ENCODE measurements at places on chromosomes 16 and 17.

DNA sequence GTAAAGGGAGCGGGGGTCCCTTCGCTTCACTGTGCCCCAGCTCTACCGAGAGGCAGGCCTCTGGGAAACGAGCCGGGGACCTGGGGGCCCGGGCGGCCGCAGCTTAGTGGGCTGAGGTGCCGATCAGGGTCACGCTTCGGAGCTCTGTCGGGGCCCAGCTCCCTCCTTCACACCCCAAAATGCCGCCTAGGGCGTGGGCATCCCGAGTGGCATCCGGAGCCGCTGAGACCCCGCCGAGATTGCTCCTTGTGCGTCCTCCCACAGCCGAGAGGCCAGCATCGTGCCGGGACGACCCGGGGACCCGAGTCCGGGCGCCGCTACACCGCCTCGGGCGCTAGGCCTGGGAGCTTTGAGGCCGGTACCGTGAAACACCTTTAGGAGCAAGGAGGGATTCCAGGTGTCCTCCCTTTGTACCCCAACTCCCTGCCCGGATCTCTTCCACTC, 1.3 kb downstream of the SALL1 start:
- no peak for DNase-seq

GRCh38 chr17:45414990-45415881, 17.4 kb downstream of the ARHGAP27 start:
- DNase-seq: no peak

- no peak for DNase-seq
These were observed 2.2 kb upstream of the TOX3 start for GRCh38 chr16:52549011-52549692.

- no peak for DNase-seq
These were observed 16.4 kb upstream of the RBFOX3 start for GRCh38 chr17:79627184-79627765.

- DNase-seq: no peak
These were observed 210.6 kb downstream of the MAP2K4 start for GRCh38 chr17:12231355-12231682.

GRCh38 chr16:86459266-86459665, 51.1 kb upstream of the FOXF1 start:
- no peak for DNase-seq

DNA sequence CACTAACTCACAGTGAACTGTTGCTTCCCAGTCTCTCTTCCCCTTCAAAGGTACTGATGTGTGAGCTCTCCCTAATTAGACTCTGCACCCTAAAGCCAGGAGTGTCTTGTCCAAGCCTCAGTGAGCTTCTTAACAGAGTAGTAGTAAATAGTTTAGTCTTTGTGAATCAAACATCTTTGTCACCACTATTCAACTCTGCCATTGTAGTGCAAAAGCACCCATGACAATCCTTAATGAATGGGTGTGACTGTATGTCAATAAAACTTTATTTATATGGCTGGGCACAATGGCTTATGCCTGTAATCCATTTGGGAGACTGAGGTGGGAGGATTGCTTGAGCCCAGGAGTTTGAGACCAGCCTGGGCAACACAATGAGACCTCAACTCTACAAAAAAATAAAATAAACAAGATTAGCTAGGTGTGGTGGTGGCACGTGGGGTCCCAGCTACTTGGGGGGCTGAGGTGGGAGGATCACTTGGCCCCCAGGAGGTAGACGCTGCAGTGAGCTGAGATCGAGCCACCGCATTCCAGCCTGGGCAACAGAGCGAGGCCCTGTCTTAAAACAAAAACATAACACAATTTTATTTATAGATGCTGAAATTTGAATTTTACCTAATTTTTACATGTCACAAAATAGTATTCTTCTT, 45.5 kb upstream of the TNRC6A start:
- no peak for DNase-seq

DNA sequence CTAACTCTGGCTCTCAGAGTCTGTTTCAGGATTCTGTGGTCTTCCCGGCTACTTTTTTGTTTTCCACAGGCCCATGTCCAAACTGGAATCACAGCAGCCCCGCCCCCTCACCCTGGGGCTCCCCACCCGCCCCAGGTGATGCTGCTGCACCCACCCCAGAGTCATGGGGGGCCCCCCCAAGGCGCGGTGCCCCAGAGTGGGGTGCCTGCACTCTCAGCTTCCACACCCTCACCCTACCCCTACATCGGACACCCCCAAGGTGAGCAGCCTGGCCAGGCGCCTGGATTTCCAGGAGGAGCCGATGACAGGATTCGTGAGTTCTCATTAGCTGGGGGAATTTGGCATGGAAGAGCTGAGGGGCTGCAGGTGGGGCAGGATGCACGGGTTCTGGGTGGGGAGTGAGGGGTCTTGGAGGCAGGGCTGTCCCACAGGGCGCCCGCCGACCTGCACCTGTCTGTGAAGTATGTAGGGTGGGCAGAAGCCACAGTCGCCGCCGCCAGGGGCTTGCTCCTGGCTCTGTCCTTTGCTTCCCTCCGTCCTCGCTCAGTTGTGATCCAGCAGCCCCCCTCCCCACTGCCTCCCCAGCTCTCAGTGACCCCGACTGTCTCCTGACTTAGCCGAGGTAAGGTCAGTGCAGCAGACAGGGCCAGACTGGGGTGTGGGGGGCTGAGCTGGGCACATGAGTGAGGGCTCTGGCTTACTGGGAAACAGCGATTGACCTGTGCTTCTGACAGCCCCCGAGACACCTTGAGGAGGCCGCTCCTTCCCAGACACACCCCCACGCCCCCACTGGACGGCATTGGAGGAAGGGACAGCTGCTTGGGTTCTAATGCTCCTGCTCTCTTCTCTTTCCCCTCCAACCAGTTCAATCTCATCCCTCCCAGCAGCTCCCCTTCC, 10.0 kb downstream of the TUFM start:
- no peak for DNase-seq

DNA sequence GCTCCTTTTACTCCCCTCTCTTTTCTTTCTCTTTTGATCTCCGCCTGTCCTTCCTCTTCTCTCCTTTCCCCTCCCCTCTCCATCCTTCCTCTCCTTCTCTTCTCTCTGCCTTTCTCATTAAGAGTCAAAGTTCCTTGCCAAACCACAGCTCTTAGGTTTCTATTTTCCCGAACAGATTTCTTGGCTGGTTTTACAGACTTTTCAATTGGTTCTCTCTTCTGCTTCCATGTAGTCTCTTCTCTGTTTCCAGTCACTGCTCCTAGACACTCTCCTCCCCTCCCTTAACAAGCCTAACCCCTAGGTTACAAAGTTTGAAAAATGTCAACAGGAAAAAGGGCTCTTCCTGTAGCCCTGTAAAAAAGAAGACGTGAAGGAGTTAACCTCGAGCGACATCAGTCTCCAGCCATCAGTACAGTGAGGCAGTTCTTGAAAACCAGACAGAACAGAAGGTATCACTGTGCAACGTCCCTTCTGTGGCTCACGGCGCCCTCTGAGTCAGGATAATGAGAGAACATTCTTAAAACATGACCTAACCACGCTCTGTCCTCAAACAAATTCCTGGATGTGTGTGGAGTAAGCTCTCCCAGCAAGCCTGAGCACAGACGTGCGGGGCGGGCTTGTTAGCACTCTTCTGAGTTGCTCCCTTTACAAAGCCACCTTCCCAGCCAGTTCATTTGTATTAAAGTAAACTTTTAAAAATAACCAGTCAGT, 11.6 kb upstream of the MARCHF10 start:
- no peak for DNase-seq

DNA sequence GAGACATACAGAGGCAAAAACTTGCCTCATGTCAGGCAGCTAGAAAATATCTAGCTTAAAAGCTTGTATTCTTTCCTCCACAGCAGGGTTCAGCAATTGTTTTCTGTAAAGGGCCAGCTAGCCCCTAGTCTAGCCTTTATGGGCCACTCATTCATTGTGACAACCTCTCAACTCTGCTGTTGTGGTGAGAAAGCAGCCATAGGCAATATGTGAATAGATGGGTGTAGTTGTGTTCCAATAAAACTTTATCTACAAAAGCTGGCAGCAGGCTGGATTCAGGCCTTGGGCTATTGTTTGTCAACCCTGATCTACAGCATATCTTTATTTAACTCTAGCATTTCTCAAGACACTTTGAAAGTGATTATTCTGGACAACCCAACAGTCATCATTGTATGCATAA, 46.4 kb upstream of the CDYL2 start:
- DNase-seq: no peak

DNA sequence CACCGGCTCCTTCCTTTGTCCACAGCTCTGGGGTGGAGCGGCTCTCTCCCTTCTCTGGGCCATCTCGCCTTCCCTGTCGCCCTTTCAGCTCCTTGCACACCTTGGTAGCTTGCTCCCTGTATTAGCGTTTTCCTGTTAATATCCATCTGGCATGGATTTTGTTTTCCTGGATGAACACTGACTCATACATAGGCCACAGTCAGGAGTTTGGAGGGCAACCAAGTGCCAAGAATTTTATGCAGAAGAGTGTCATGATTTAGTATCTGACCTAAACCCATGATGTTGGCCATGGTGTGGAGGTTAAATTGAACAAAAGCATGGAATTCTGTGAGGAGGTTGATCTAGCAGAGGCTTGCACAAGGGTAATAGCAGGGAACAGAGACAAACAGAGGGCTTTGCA, 180.9 kb downstream of the AIPL1 start:
- DNase-seq: no peak

- DNase-seq: no peak
These were observed 4.6 kb upstream of the NPIPB2 start for GRCh38 chr16:11946433-11946832.

DNA sequence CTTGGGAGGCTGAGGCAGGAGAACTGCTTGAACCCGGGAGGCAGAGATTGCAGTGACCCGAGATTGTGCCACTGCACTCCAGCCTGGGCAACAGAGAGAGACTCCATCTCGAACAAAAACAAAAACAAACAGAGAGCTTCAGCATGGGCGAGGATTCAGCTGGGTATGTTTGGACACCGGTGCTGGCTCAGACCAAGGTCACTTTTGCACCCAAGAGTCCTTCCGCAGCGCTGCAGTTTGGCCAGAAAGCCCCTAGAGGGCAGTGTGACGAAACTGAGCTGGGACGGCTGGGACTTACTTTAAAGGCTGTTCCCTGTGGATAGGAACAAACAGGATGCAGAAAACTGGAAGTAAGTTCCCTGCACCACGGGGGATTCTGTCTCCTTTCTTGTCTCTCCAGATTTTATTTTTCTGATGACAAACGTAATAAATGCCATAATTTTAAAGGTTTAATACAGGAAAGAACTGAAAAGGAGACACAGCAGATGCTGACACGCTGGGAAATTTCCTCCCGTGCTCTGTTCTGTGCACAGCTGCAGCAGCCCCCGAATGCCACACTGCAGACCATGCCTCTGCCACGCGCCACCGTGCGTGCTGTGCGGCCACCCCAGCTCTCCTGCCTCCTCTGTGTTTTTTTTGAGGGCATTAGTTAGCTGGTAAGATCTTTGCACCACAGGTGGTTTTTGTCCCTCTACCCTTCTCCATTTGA, 25.2 kb upstream of the USP36 start:
- DNase-seq: peak; percentile 21

- no peak for DNase-seq
These were observed 20.4 kb upstream of the CDYL2 start for GRCh38 chr16:80824623-80825364.
